ENCODE measurements at places on chromosomes 1 and 21. TPM values are rescaled to one million over a fixed set of nuclear protein-coding genes. Genes with fewer than 3 reads are reported as not detected.

- DNase-seq: no peak
These were observed 97.5 kb downstream of the SPATA46 start for GRCh38 chr1:162279136-162279498.

Gene ANGPTL1
- 0.22 TPM for total RNA-seq

DNA sequence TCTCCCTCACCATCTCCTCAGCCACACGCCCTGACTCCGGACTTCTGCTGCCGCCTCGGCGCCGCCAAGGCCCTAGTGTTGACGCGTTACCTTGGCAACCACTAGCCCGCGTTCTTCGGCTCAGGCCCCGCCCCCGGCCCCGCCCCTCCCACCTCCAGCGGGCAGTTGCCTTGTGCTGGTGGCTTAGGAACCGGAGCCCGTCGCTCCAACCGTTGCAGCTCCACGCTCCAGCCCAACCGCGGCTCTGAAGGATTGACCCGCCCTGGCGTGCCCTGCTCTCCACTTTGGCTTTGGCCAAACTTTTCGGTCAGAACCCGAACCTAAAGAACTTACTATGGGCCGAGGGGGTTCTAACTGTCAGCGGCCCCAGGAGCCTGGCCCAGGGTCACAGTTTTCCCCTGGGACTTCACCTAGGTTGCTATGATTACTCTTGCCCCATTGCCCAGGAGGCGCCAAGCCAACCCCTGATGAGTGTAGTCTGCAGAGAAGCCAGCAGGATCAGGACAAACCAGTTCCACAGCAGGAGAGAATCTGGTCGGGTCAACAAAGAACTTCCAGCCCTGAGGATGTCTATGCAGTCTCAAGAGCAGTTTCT is at the start of gene CFAP45:
CFAP45 (minus strand) TSS at position 80 of the 595 bp plus-strand sequence; CDS start at position 13, 67 bp downstream.
- DNase-seq: peak; percentile 66

DNA sequence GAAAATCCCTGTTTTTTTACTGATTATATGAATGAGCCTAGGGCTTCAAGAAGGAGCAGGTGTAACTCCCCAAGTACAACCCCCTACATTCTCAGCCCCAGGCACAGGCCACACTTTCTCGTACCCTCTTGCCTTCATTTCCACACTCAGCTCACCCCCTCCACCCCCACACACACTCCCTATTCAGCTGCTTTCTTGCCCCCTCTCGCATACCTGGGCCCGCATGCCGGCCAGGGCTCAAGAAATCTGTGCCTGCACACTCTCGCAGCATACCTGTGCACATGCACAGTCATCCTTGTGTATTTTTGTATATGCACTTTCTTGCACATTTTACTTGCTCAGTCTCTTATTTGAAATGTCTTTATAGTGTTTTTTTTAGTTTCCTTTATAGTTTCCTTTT is 2.0 kb downstream of the PTPRF start:
- no peak for DNase-seq

GRCh38 chr1:25616095-25616986 is at the start of gene MAN1C1:
MAN1C1 (plus strand) TSS chr1:25616791; CDS start chr1:25617798, 1,007 bp downstream.
- peak; percentile 79 for DNase-seq

GRCh38 chr21:37983336-37984095 is 67.3 kb upstream of the KCNJ6 start:
- peak; percentile 2 for DNase-seq

DNA sequence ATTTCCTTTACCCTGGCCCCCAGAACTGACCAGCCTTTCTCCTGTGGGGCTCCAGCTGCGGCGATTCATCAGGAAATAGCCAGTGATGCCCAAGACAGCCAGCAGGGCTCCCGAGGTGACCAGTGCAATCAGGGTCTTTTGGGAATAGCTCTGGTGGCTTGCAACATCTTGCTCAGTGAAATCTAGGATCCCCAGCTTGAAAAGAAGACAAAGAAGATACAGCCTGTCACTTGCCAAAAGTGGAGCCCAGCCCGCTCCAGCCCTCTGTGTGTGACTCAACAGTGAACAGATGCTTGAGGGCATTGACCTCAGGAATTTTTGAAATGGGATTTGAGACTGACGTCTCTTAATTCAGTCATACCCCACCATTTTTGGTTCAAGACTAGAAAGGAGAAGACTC is 22.3 kb downstream of the CD34 start:
- DNase-seq: no peak

Gene SPRR4
- not detected for total RNA-seq

Gene CHAF1B
- 2.2 TPM for total RNA-seq

- DNase-seq: peak; percentile 52
These were observed at the start of gene CHRNB2 for GRCh38 chr1:154567386-154568156. CHRNB2 (plus strand) TSS chr1:154567778; CDS start chr1:154568045, 267 bp downstream.

DNA sequence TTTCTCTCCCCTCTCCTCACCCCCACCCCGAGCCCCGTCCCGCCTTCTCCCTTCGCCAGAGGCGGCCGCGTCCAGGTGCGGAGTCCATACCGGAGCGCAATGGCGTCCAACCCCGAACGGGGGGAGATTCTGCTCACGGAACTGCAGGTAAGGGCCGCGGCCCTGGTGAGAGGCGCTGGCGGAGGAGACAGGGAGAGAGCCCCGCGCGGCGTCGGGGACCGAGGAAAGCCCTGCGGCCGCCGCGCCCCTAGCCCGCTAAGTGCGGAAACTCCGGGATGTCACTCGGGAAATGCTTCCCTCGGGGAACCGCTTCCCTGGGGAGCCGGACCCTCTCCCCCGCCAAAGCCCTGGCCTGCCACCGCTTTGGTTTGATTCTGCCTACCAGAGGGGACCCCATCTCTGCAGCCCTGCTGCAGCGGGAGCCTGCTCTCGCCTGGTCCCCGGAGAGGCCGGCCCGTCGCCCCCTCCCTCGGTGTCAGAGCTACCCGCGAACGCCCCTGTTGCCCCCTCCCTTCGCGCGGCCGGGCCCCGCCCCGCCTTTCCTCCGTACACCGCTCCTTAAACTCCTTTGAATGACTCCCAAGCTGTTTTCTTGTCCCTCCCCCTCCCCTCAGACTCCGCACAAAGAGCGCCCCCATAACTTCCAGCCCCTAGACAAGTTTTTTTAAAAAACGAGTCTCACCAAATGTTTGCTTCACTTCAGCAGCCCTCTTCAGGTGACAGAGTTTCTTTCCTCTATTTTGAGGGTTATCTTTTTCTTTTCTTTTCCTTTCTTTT is 597 bp downstream of the PKN2 start:
- peak; percentile 67 for DNase-seq

Gene DMBX1
- not detected for total RNA-seq

DNA sequence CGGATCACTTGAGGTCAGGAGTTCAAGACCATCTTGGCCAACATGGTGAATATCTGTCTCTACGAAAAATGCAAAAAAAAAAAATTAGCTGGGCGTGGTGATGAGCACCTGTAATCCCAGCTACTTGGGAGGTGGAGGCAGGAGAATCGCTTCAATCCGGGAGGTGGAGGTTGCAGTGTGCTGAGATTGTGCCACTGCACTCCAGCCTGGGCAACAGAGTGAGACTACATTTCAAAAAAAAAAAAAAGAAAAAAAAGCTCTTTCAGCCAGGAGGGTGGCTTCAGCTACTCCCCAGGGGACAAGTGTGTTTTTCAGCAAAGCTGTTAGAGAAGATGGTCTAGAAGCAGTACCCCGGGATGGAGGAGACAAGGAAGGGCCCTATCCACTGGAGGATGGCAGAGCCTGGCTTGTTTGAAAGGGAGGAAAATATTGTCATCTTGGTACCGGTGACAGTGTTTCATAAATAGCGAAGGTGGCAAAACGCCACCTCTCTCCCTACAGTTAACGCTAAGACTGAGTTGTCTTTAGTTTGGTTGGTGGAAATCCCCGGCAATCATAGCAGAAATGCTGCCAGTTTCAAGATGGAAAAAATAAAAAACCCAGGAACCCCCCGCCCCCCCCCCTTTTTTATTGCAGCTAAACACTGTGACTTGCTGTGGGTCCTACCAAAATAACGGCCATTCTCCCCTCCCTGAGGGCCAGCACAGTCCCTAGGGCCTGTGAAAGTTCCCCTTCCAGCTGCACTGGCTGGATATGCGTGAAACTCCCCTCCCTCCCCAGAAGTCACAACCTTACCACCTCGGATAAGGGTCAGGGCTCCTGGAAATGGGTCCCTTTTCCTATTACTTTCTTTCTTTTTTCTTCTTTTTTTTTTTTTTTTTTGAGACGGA is 3.5 kb downstream of the PIK3CD start:
- no peak for DNase-seq

- no peak for DNase-seq
These were observed 275.5 kb upstream of the CACYBP start for GRCh38 chr1:174724219-174724618.

GRCh38 chr1:16145030-16145661 is 10.7 kb downstream of the EPHA2 start:
- peak; percentile 95 for DNase-seq

Gene C4BPA
- total RNA-seq: not detected

- DNase-seq: peak; percentile 70
These were observed 1.4 kb downstream of the GUK1 start for GRCh38 chr1:228141226-228142044.

DNA sequence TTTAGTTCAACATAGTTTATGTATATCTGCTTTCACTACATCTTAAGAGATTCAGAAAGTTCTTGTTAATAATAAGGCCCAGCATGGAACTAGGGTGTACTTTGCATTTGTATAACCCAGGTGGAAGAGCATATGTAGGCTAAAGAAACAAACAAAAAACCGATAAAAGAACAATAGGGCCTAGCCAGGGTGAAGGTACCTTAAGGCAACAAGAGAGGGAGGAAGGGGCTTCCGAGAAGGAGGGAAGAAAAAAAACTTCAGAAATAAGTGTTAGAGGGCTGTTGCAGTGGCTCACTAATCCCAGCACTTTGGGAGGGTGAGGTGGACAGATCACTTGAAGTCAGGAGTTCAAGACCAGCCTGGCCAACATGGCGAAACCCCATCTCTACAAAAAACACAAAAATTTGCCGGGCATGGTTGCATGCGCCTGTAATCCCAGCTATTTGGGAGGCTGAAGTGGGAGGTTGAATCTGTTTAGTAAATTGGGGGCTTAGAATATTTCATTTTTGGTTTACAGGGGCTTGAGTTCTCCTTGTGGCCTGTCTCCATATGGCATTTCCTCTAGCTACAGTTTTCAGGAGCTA is 4.7 kb upstream of the SPATA45 start:
- no peak for DNase-seq

Gene TMCO1
- 35.7 TPM for total RNA-seq

DNA sequence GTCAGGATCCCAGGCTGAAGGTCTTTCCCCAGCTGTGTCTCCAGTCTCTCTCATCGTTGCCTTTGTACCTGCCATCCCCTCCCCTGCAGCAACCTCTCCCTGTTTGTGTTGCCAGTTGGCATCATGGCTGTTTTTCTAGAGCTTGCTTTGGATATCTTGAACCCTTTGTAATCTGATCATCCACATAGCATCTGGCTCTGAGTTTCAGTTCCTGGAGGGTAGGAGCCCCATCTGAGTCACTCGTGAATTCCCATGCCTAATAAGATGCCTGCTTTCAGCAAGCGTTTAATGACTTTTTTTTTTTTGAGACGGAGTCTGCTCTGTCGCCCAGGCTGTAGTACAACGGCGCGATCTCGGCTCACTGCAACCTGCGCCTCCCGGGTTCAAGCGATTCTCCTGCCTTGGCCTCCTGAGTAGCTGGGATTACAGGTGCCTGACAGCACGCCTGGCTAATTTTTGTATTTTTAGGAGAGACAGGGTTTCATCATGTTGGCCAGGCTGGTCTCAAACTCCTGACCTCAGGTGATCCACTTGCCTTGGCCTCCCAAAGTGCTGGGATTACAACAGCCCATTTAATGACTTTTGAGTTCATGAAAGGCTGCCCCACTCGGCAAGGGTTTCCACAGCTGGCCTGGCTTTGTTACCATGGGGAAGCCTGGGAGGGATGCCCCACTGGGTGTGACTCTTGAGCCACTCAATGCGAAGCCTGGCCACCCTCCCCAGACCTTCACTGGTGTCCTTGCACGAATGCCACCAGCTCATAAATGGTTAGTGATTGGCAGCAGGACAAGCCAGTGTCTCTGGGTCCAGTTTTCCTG is 11.9 kb downstream of the ALPL start:
- no peak for DNase-seq

DNA sequence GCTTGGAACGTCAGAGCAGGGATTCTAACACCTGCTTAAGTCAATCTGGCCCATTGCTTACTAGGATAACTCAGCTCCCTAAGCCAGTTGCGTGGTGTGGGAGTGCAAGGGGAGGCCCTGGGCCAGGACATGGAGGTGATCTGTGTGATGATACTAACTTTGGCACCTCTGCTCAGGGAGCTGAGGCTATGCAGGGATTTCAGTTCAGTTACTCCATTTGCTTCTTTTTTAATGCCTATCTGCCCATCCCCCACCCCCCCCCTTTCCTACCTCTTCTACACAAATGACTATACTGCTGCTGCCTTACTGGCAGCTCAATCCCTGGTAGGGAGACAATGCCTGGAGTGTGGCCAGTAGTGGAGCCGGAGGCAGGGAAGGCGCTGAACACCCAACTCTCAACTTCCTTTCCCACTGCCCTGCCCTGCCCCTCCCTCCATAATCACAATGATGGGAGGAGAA is 19.5 kb downstream of the INKA2 start:
- DNase-seq: peak; percentile 83

GRCh38 chr1:117828201-117828600 is 101.2 kb downstream of the GDAP2 start:
- DNase-seq: peak; percentile 45

Gene OR2AK2
- not detected for total RNA-seq

Gene LCE3D
- not detected for total RNA-seq

DNA sequence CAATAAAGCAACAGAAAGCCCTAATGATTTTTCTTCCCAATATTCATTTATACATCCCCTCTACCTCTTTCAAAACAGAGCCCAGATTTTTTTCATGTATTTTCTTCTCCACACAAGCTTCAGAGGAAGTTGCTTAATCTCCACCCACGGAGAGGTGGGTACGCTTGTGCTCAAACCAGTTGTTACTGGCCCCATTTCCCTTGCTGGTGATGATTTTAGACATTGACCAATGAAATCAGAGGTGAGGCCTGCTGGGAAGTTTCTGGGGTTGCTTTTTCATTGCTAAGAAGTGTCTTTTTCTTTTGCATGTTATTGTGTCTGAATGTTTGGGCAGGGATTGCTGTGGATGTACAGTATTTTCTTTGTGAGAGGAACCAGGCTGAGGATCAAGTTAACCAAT is 448.1 kb upstream of the B3GALT2 start:
- no peak for DNase-seq

Gene CLK2
- total RNA-seq: 24.0 TPM

GRCh38 chr1:157084720-157085119 is 14.9 kb downstream of the ETV3L start:
- no peak for DNase-seq

Gene FMO4
- 0.79 TPM for total RNA-seq

DNA sequence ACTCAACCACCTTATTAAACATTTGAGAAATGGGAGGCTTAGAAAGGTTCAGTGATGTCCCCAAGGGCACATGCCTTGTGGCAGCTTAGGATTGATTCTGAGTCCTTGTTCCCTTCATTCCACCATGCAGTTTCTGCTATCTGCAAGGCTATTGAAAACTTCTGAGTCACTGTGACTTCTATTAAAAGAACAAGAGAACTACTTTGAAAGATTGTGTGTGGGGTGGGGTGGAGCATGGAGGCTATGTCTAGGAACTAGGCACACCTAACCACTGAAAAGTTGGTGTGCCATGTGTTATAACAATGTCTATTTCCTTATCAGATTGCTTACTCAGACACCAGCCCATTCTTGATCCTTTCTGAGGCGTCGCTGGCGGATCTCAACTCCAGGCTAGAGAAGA is 10.8 kb downstream of the MTARC1 start:
- DNase-seq: no peak

Gene DNM3
- 1.1 TPM for total RNA-seq

Gene HSPB7
- total RNA-seq: not detected

GRCh38 chr1:151547119-151547899 is 7.2 kb downstream of the TUFT1 start:
- DNase-seq: peak; percentile 86

Gene CNN3
- total RNA-seq: 669 TPM

GRCh38 chr1:43979528-43980254 is 681 bp downstream of the B4GALT2 start:
- peak; percentile 37 for DNase-seq

GRCh38 chr1:94528299-94528698 is 13.3 kb downstream of the F3 start:
- DNase-seq: no peak

Data from lung microvascular endothelial cell (primary cell).